ENCODE measurements at places on chromosomes 1 and 21.

DNA sequence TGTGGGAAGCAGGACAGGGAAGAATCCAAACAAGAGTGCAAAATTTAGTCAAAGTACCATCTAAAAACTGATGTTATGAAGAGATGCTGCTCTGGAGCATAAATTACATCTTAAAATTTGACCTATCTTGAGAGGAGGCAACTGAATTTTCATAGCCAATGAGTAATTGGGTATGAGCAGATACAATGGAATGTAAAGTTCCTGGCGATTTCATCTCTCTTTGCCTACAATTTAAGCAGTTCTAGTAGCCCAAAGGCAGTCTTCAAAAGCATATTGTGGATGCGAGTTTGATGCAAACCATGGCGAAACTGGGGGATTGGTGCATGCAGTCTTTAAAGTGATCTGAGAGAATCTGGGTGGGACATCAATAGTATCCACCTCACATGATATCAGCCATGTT lies 1265.9 kb downstream of the BRINP3 start:
- DNase-seq, result no peak

GRCh38 chr1:47434051-47434842 lies 3.6 kb upstream of the FOXD2 start:
- DNase-seq, result no peak

- no peak for DNase-seq
Measured at GRCh38 chr1:43573066-43573800, 42.5 kb downstream of the PTPRF start.

DNA sequence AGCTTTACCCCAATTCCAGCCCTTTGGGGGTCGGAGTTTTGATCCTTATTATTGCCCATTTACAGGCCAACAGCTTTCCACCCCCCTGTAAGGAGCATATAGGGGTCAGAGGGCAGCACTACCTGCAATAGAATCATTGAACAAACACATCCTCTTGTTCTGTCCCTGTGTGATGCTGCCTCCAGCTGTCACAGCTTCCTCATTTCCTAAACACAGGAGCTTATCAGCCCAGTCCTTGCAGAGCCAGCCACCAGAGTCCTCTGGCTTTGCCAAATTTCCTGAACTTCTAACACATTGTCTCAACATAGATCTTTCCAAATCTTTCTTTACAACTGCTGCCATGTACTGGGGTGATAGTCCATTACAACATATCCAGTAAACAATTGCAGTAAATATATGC lies 32.8 kb upstream of the PTBP2 start:
- no peak for DNase-seq

DNA sequence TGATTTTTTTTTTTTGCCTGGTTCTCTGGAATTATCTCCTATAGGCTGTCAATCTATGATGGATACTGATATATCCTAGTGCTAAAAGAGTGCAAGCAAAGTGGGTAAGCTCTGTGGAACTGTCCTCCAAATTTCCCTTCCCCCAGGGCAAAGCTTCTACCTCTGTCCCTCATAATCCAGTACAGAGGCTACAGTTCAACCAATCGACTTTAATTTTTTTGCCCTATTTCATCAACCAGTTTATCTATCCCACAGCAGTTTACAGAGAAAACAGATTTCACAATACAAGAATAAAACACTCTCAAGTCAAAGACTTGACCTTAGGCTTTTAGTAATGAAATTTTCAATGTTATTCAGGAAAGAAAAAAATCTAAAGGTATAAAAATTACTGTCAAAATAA lies 13.9 kb downstream of the PUM1 start:
- DNase-seq, result no peak

DNA sequence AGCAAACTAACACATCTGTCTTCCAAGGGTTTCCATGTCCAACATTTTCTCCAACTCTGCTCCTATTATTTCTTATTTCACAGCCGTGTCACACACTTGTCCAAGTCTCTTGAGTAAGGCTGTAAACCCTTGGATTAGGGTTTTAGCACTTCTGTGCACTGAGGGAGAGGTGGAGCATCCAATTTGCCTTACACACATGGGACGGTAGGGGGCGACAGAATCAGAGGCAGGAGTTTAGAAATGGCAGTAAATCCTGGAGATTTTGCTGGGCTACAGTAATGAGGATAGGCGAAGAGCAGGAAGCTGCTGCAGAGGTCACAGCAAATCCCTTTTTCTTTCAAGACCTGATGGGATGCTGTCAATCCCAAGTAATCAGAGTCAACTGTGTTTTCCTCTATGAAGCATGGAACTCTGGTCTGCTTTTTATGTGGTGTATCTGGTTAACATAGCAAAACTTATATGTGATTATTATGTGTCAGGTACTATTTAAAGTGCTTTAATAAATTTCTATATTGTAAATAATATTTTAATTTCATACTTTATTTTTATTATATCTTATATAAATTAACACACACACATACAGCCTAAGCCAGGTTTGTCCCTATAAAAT lies 15.4 kb upstream of the LCE5A start:
- DNase-seq, result no peak

DNA sequence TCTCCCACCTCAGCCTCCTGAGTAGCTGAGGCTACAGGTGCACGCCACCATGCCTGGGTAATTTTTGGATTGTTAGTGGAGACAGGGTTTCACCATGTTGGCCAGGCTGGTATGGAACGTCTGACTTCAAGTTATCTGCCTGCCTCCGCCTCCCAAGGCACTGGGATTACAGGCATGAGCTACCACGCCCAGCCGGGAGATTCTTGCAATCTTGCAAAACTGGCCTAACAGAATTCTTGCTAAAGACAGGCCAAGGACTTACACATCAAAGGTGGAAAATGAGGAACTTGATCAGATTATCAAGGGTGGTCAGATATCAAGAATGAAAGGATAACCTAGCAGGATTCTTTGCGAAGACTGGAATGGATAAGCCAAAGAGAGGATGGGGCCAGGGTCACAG lies 98.3 kb upstream of the TIAM1 start:
- no peak for DNase-seq

- no peak for DNase-seq
Measured at GRCh38 chr1:19327301-19327700, 15.2 kb downstream of the SLC66A1 start.

GRCh38 chr1:112706505-112707220 lies at the start of gene RHOC:
RHOC (minus strand) TSS chr1:112707127; CDS start chr1:112703799, 3,328 bp downstream.
- DNase-seq, result no peak

DNA sequence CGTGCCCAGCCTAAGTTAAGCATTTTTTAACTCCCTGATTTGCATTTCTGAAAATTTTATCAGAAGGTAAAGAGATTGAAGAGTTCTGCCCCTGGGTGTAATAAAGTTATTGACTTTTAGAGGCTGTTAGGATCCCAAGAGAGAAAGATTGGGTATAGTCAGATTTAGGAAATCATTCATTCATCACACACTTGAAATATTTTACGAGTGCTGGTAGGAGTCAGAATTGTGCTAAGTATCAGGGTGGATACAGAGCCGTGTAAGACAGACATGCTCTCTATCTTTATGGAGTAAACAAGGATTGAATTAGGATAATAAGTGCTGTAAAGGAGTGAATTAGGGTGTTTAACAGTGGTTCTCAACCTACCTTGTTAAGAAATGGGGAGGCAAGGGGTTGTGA lies 3.0 kb downstream of the SZT2 start:
- no peak for DNase-seq
